ENCODE measurements at places on chromosomes 4 and X. TPM values are rescaled to one million over a fixed set of nuclear protein-coding genes. Genes with fewer than 3 reads are reported as not detected.

Gene CCNA2
- 104 TPM for total RNA-seq

Gene TRPC5OS
- total RNA-seq: not detected

Gene SMIM31
- total RNA-seq: not detected

Gene KCTD8
- not detected for total RNA-seq

Gene PHEX
- 0.23 TPM for total RNA-seq

Gene PABPC5
- not detected for total RNA-seq

Gene UXT
- 162 TPM for total RNA-seq

Gene GUCY1B1
- not detected for total RNA-seq

- DNase-seq: no peak
Measured at GRCh38 chrX:6225911-6226595, 2.6 kb downstream of the NLGN4X start.

- no peak for DNase-seq
Measured at GRCh38 chr4:135319685-135320084, 1118.1 kb upstream of the PABPC4L start.

DNA sequence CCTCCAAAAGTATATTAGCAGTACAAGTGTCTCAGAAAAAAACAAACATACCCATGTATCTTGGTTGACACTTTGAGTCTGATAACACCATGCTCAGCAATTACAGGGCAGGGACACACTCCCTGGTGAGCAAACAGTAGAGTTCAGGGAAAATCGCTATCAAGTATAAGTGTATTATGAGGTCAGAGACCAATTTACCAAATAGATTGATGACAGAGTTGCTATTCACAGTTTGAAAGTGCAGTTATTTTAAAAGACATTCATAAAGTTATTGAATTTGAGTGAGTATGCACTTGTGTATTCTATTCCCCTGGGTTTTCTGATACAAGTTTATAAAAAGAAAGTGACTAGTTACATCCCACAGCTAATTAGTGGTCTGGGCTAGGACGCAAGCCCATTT is 10.2 kb upstream of the LONRF3 start:
- no peak for DNase-seq

GRCh38 chr4:136355970-136356369 is 1176.3 kb downstream of the PCDH18 start:
- no peak for DNase-seq

DNA sequence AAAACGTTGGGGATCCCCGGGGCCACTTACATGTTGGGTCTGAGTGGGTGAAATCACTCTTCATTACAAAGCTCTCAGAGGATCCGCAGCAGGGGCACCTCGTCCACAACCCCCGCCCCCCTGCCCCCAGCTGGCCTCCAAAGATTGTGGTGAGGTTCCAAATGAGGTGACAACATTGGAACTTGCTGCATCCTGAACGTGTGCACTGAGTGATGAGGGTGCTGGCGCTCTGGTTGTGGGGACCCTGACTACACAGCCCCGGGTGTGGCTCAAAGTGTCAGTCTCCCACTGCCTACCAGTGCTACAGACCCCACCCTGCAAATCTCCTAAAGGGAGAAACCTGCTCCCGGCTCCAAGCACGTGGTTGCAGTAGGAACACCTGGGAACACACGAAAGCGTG is 111.9 kb downstream of the PHKA2 start:
- DNase-seq: no peak

GRCh38 chr4:3344104-3344503 is 51.3 kb downstream of the RGS12 start:
- no peak for DNase-seq

DNA sequence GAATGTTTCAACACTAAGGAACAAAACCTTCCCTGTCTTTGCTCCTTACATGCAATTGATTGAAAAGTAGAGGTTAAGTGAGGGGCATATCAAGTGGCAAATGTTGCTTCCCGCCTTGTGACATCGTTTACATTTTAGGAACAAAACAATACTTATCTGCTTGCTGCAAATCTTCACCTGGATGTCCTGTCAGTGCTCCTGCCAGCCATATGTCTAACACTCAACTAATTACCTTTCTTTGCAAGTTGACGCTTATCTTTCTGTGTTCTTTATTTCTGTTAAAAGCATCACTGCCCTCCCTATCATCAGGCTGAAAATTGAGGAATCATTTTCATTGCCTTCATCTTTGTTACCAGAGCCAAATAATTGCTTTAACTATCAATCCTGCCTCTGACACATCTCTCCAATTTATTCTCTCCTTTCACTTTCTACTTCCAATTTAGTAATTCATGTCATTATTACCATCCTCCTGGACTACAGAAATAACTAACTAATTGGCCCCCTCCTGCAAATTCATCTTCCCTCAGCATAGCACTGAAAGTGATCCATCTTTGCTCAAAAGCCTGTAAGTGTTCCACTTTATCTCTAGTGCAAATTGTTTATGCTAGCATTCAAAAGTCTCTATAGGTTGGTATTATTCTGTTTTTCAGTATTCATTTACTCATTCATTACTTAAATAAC is 298.7 kb upstream of the ATOH1 start:
- DNase-seq: no peak

DNA sequence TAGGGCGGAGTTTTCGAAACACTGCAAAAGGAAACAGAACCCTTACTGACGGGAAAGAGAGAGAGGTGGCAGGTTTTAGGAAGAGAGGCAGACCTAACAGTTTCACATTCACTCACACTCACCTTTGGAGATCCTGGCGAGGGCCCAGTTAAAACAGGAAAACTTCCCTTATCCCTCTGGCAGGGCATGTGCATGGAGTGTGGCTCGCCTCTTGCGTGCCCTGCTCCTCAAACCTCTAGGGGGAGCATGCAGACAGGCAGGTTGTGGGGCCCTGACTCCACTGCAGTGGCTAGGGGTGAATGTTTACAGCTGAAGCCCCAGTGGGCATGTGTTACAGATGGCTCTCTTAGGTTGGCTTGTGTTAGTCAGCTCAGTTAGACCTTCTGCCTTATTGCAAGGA is 451.5 kb downstream of the UBE2NL start:
- no peak for DNase-seq

GRCh38 chr4:56655627-56656345 is 25.3 kb downstream of the HOPX start:
- DNase-seq: peak; percentile 40

- no peak for DNase-seq
Measured at GRCh38 chr4:101348367-101348827, 1.1 kb upstream of the PPP3CA start.

DNA sequence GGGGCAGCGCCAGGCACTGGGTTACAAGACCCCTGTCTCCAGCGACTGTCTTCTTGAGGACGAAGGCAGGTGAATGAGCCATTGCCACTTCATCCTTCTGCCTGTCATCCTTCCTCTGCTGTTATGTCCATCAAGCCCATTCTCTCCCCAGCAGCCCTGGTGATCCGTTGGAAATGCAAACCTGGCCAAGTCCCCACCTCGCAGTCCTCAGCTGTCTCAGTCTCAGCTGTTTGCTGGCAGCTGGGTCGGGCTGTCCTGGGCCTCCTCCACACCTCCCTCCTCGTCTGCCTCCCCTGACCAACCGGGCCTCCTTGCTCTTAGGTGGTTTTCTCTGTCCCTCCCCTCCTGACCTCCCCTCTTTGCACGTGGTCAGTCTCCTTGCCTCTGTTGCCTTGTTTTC is 38.0 kb downstream of the PTTG2 start:
- no peak for DNase-seq

- DNase-seq: no peak
Measured at GRCh38 chrX:46628460-46629371, 55.2 kb downstream of the CHST7 start.

DNA sequence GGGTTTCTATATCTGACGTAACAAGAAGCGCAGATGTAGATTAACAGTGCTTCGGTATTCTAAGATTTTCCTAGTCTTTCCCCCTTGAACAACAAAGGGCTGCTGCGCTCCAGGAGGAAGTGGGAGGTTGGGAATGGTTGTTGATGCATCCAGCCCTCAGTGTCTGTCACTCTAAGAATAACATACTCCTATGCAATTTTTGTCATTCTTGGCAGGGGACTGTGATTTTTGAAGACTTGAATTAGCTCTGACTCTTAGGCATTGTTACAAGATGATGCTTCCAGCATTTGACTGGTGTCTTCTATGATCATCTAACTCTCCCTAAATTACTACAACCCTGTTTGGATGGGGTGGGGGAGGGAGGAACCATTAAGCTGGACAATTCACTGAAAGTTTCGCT is 394.2 kb downstream of the ARHGAP24 start:
- no peak for DNase-seq

- no peak for DNase-seq
Measured at GRCh38 chr4:176588436-176588835, 204.3 kb downstream of the VEGFC start.

DNA sequence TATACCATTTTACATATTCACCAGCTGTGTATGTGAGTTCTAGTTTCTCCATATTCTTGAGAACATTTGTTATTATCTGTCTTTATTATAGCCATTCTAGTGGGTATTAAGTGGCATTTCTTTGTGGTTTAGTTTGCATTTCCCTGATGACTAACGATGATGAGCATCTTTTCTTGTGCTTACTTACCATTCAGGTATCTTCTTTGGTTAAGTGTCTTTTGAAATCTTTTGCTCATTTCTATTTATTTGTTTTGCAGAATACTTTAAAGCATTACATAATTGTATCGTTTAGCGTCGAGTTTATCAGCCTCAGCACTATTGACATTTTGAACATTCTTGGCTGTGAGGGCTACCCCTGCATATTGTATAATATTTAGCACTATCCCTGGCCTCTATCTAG is 85.4 kb downstream of the FRMPD4 start:
- DNase-seq: no peak

GRCh38 chr4:2598511-2599303 is 62.3 kb downstream of the FAM193A start:
- no peak for DNase-seq

GRCh38 chr4:8117278-8117682 is 41.3 kb downstream of the ABLIM2 start:
- peak; percentile 46 for DNase-seq

DNA sequence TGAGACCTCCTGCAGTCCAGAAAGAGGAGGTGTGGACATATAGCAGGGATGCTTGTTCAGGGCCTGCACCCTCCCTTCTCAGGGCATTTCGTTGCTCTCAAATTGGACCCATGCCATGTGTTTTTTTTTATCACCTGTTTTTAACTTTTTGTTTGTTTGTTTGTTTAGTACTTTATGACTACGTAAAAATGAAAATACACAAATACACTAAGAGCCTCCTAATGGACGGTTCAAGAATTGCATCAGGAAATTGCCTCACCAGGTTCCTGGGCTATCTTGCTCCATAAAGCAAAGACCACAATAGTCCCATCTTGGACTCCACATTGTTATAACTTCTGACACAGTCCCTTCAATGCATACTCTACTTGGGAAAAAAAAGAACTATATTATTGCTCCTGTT is 1685.9 kb upstream of the TENM3 start:
- DNase-seq: no peak

DNA sequence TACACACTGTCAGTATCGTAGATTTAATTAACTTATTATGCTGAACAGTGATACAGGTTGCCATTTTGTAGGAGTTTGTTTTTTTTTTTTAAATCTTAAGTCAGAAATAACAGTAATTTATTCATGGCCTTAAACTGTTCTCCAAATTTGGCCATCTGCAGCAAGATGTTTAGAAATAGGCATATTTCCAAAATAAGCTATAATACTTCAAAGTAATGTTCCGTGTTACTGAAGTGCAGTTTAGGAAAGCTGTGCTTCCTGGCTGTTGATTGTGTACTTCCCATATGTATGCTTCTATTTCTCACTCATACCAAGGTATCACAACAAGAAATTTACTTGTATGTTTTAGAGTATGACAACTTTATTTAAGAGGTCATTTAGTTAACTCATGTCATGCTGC is 28.9 kb downstream of the CPEB2 start:
- DNase-seq: no peak
